ENCODE measurements at places on chromosomes 11 and 22.

- DNase-seq = no peak
- H3K4me1 ChIP-seq = peaks cover 14% of the 10 kb centered on the region
- H3K27me3 ChIP-seq = no peaks in the 10 kb centered on the region
Observed at GRCh38 chr11:86230179-86230804, 14.3 kb upstream of the EED start.

GRCh38 chr11:88326099-88326498 lies 11.4 kb downstream of the CTSC start:
- peaks cover 97% of the 10 kb centered on the region for H3K36me3 ChIP-seq
- peaks cover 12% of the 10 kb centered on the region for H3K4me1 ChIP-seq
- no peak for DNase-seq
- no peaks in the 10 kb centered on the region for H3K27me3 ChIP-seq

DNA sequence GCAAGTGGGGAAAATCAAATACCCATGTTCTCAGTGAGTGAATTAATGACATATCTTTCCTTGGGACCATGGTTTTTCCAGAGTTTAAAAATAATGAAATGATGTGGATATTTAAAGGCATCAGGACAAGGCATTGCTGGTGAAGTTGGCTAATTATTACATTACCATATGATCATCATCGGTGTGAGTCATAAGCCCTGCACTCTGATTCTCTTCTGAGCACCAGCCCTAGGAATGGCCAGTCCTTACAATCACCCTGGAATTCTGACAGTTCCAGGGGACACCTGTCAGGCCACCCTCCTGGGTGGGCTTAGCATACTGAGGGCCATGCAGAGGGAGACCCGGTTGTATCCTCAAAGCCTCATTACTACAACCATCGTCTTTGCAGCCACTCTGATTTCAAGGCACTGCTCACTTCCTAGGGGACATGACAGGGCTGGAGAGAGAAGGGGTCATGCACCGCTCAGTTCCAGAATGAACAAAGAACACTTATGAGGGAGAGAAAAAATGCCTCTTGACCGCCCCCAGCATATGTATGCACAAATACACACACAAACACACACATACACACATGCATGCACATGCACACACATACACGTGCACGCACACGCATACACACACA lies 365.0 kb downstream of the MIAT start:
- peaks cover 4% of the 10 kb centered on the region for H3K4me1 ChIP-seq
- H3K36me3 ChIP-seq = no peaks in the 10 kb centered on the region
- no peak overlapping the region for H3K4me3 ChIP-seq
- H3K27ac ChIP-seq = no peak overlapping the region
- H3K27me3 ChIP-seq = peaks cover 2% of the 10 kb centered on the region

- H3K27me3 ChIP-seq = no peaks in the 10 kb centered on the region
- no peaks in the 10 kb centered on the region for H3K4me1 ChIP-seq
- no peaks in the 10 kb centered on the region for H3K36me3 ChIP-seq
- no peak overlapping the region for H3K4me3 ChIP-seq
- H3K27ac ChIP-seq = no peak overlapping the region
- DNase-seq = no peak
Observed at GRCh38 chr11:16191212-16191867, 165.0 kb downstream of the SOX6 start.

GRCh38 chr11:31972623-31973022 lies 118.3 kb upstream of the RCN1 start:
- DNase-seq = no peak
- peaks cover 7% of the 10 kb centered on the region for H3K4me1 ChIP-seq
- no peaks in the 10 kb centered on the region for H3K36me3 ChIP-seq
- no peak overlapping the region for H3K27ac ChIP-seq

DNA sequence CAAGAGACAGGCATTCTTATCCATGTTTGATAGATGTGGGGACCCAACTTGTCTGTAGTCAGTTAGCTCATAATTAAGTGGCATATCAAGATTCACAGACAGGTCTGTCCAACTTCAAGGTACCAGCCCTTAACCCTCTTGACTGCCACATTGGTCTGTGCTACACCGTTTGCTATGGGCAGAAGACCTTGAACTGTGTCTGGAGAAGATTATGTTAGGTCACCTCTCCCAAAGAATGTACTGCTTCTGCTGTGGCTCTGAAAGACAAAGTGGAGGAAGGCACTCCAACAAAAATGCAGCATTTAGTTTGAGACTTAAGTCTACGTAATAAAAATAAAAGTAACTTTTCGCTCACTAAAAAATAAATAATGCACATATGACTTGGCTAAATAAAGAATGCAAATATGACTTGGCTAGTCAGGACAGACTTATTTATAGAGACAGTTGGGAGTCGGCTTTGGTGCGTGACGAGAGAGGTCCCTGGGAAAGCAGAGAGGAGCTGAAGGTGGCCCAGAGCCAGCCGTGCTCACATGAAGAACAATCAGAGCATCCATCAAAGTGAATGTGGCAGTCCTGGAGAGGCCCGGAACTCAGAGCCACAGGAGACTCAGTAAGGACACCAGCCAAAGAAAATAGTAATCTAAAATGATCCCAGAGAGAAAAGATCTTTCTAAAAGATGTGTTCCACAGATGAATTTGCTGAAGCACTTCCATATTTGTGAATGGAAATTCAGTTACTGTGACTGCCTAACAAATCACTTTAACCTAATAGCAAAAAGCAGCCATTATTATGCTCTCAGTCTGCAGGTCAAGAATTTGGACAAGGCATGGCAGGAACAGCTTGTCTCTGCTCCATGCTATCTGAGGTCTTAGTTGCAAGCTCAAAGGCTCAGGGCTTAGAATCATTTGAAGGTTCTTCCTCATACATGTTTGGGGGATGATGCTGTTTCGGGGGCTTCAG lies 35.0 kb downstream of the CWC15 start:
- no peak overlapping the region for H3K27ac ChIP-seq
- no peaks in the 10 kb centered on the region for H3K36me3 ChIP-seq
- no peak overlapping the region for H3K4me3 ChIP-seq
- H3K27me3 ChIP-seq = no peaks in the 10 kb centered on the region
- H3K4me1 ChIP-seq = no peaks in the 10 kb centered on the region

DNA sequence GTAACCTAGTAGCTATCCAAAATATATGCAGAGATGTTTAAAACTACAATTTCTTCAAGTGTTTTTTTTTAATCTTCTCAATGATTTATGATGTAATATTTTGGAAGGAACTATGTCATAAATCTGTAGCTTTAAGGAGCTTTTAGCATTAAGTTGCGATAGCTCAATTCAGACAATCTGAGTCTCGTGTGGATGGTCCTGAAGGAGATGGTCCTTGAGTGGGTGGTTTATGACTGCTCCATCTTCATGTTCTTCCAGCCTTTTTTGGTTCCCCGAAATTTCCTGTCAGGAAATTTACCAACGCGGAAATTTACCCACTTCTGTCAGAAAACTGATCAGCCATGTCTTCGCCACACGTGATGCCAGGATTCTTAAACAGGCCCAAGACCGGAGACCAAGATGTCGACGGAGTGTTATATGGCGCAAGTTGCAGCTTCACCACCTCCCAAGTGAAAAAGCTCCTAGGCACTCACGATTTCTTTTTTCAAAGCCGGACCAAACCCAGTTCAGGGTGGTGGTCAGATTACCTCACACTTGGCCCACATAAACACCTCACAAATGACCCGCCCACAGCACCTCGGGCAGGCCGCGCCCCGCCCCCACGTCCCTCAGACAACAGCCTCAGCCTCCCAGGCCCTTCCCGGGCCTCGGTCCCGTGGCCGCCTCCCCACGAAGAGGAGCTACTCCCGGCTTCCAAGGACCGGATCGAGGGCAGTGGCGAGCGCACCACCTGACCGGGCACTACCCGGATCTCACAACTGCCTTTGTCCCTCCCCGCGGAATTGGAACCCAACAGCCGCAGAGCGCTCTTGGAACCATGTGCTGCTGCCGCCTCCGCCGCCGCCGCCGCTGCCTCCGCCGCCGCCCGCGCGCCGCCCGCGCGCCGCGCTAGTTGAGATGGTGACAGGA lies at the start of gene MORC2:
Gene MORC2 (minus strand): TSS at position 760 of the 909 bp plus-strand sequence. CDS start 885 bp downstream, outside the sequence.
- peak within 1 kb of the TSS; percentile 52 for H3K4me3 ChIP-seq
- H3K4me1 ChIP-seq = peaks cover 6% of the 10 kb centered on the region
- peaks cover 59% of the 10 kb centered on the region for H3K36me3 ChIP-seq
- peak; percentile 55 for DNase-seq
- peak within 1 kb of the TSS; percentile 73 for H3K27ac ChIP-seq
- H3K27me3 ChIP-seq = no peaks in the 10 kb centered on the region

- no peaks in the 10 kb centered on the region for H3K27me3 ChIP-seq
- peaks cover 18% of the 10 kb centered on the region for H3K36me3 ChIP-seq
- no peaks in the 10 kb centered on the region for H3K4me1 ChIP-seq
- no peak overlapping the region for H3K4me3 ChIP-seq
- no peak overlapping the region for H3K27ac ChIP-seq
Observed at GRCh38 chr11:96361778-96362177, 18.8 kb upstream of the MAML2 start.

DNA sequence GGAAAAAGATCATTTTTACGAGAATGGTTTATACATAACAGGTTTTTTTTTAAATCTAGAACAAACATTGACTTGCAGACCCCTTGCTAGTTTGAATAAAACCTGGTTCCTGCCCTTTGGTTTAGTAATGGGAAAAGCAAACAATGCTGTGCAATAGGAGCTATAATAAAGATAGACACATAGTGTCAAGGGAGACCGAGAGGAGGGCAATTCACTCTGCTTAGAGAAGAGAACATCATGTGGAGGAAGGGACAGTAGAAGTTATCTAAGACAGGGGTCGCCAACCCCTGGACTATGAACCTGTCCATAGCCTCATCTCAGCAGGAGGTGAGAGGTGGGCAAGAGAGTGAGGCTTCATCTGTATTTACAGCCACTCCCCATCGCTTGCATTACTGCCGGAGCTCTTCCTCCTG lies 7.0 kb upstream of the RDX start:
- no peaks in the 10 kb centered on the region for H3K27me3 ChIP-seq
- DNase-seq = no peak
- no peak overlapping the region for H3K27ac ChIP-seq
- no peak overlapping the region for H3K4me3 ChIP-seq
- H3K36me3 ChIP-seq = no peaks in the 10 kb centered on the region

GRCh38 chr11:123268156-123268555 lies 73.1 kb upstream of the CLMP start:
- DNase-seq = no peak
- H3K36me3 ChIP-seq = no peaks in the 10 kb centered on the region

DNA sequence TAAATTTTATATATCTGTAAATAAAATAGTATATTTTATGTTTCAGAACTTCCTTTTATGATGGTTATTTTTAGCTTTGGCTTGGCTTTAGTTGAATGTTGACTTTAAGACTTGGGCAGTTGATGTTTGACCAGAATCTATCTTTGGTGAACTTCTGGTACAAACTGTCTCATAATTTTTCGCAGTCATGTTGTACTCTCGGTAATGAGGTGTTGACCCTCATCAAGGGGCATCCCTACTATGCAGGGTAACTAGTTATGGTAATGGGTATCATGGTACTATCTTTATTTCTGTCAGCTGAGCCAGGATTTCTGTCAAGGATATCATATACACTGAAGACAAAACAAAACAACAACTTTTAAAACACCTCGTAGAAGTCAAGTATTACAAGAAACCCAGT lies 67.7 kb downstream of the NXPE2 start:
- no peaks in the 10 kb centered on the region for H3K27me3 ChIP-seq
- no peaks in the 10 kb centered on the region for H3K4me1 ChIP-seq
- no peak overlapping the region for H3K4me3 ChIP-seq
- DNase-seq = no peak
- no peak overlapping the region for H3K27ac ChIP-seq
- H3K36me3 ChIP-seq = no peaks in the 10 kb centered on the region

DNA sequence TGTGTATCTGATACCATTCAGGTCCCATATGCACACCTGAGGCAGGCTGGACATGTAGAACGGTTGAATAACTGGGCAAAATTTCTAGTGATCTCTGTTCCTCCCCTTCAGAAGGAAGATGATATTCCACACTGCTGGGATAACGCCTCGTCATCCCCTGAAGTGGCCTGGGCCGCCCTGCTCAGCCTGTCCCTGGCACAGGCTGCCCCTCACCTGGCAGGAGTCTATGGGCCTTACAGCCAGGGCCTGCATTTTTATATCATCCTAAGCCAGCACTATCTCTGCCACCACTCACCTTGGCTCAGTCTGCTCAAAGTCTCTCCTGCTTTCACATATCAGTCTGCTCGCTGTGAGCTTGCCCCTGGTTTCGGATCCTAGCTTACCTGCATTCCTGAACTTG lies 209.2 kb downstream of the CSNK2A3 start:
- H3K4me1 ChIP-seq = no peaks in the 10 kb centered on the region
- no peak overlapping the region for H3K27ac ChIP-seq
- no peak overlapping the region for H3K4me3 ChIP-seq
- no peaks in the 10 kb centered on the region for H3K36me3 ChIP-seq

GRCh38 chr22:33314316-33314715 lies 256.1 kb upstream of the SYN3 start:
- H3K4me3 ChIP-seq = no peak overlapping the region
- no peaks in the 10 kb centered on the region for H3K4me1 ChIP-seq
- H3K36me3 ChIP-seq = no peaks in the 10 kb centered on the region
- DNase-seq = no peak
- no peaks in the 10 kb centered on the region for H3K27me3 ChIP-seq
- no peak overlapping the region for H3K27ac ChIP-seq

DNA sequence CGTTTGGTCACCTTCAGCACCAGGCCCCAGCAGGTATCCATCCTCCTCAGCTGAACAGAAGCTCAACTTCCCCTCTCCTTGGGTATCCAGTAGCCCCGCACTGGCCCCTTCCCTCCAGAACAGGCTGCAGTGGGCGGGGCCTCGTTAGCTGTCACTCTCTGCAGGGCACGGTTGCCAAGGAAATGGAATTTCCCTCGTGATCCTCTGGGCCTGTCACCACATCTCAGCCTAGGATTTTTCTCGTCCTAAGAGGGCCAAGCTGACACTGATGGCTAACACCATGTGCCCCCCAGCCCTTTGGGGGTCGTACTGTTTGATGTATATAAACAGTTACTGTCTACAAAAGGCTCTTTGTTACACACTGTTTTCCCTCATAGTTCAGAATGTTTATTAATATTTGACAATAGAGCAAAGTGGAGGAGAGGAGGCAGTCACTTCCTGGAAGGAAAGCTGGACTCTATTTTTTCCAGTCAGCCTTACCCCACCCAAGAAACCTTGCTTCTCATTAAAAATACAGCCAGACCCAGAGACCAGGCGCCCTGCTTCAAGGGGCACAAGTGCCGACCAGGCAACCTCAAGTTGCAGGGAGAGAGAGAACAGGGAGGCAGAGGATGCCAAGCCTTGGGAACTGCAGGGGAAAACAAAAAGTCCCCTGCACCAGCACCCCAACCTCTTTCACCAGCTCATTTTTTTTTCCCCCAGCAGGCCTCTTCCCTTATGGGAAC lies 44.5 kb downstream of the FEZ1 start:
- H3K4me1 ChIP-seq = no peaks in the 10 kb centered on the region
- H3K4me3 ChIP-seq = no peak overlapping the region
- DNase-seq = no peak
- H3K27ac ChIP-seq = no peak overlapping the region
- no peaks in the 10 kb centered on the region for H3K36me3 ChIP-seq
